Gastrocnemius medialis (tissue), 4 donors: ENCODE measurements at places on chromosomes 1 and 21. TPM values are rescaled to one million over a fixed set of nuclear protein-coding genes. Genes with fewer than 3 reads are reported as not detected.

- DNase-seq, result no peak
Measured at GRCh38 chr1:31723828-31724359, 20.1 kb upstream of the COL16A1 start.

DNA sequence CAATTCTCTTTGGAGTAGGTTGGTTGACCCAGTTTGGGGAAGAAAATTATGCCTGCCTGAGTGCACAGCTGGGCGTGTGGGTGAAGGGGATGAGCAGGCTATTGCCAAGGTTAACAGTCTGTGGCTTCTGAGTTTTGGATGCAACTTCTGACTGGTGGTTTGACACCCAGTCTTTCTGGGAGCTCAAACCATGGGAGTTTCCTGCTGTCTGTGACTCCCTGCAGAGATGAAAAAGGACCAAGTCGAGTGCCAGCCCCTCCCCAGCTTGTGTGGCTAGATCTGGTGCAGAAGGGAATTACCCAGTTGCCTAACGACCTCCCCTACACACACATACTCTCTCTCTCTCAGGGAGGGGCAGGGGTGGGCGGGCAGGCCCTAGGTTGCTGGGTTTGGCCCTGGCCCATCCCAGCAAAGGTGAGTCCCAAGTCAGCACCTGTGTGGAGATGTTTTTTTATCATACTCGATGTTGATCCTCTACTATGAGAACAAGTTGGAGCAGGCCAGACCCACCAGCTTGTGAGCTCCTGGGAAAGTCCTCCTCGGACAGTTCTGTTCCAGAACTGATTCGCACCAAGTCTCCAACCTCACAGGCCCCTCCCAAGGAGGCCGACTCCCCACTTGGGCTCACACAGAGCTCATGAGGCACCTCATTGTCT, 28.2 kb downstream of the PKP1 start:
- DNase-seq, result no peak

DNA sequence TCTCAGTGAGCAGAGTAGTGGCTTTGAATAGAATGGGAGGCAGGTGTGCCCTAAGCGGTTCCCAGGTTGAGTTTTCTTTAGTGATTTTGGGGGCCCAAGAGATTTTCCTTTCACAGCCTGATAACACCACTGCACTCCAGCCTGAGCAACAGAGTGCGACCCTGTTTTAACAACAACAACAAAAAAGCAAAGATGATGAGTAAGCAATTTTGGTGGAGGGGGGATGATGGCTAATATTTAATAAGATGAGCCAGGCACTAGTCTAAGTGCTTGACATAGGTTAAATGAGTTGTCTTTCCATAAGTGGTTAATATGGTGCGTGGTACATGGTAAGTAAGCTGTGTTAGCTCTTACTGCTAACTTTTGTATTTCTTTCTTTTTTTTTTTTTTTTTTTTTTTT, 2.0 kb downstream of the RNPEP start:
- no peak for DNase-seq

DNA sequence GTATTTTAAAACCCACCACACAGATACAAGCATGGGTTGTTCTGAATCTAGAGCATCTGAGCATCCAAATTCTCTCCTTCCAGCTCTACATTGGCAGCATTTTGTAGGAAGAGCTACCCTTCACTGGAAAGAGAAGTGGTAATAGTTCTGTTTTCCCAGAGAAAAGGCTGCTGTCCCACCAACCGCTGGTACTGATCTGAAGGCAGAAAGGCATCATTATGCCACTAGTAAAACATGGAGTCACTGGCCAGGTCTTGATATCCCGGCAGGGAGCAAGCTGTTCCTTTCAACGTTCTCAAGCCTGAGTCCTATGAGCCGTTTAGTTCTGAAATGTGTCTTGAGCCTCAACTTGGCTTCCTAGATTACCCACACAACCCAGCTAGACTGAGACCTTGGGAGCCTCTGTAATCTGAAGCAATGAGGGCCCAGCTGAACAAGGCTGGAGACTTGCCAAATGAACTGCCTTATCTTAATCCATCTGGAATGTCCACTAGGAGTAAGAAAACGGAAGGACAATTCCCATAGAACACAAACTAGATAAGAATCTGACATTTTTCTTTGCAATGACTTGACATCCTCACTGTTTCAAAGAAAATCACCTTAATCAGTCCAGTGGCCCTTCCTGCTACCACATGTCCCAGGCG, 116.8 kb downstream of the KCNH1 start:
- no peak for DNase-seq

Gene FCGR1A
- total RNA-seq, result 2.5 TPM

DNA sequence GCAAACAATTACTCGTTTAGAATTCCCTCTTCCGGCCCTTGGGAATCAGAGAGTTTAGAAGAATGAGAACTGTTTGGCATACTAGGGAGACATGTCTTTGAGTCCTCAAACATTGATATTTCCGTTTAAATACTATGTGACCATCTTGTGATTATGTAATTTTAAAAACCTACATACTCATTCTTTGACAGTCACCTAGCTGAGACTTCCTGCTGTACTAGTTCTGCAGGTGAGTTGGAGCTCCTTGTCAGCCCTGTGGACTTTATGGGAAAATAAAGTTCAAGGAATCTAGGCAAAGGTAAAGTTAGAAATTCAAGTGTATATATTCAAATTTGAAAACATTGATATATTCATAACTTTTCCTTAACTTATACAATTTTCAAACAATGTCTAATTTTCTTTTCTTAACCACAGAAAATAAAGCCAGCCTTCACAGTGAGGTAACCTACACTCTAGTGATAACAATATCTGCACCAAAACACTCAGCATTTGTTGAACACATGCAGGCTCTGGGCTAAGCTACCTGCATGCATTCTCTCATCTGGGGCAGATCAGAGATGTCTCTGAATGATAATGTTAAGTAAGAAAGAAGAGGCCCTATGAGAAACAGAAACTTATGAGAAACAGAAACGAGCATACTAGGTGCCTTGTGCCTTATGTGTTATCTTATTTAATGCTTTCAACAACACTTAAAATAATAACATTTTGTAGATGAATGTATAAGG, 67.0 kb upstream of the BACE2 start:
- DNase-seq, result no peak

Gene OPRD1
- not detected for total RNA-seq
